ENCODE measurements at places on chromosomes 16 and 17.

GRCh38 chr16:4288148-4288921, 15.5 kb upstream of the TFAP4 start:
- no peak for DNase-seq

GRCh38 chr17:52027620-52028295, 130.8 kb downstream of the CA10 start:
- no peak for DNase-seq

DNA sequence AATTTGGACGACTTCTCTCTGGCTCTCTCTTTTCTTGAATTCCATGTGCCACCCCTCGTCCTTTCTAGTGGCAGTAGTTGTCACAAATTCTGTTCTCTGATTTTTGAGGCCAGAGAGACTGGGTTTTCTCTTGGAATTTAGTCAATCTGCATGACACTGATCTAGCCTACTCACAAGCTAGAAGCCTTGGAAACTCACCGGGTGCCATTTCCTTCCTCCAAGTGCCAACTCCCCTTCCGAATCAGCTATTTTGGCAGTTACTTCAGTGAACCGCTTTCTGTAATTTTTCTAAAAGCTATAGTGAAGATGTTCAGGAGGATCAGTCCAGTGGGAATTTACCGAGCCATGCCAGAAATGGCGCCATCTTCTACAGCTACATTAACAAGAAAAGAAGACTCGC, 228.9 kb downstream of the PMP22 start:
- no peak for DNase-seq

- no peak for DNase-seq
These were observed 18.5 kb downstream of the ZFPM1 start for GRCh38 chr16:88471575-88471974.

- DNase-seq, result no peak
These were observed 472 bp upstream of the NME2 start for GRCh38 chr17:51165680-51166197.

- no peak for DNase-seq
These were observed 1.1 kb downstream of the HSD17B1 start for GRCh38 chr17:42553866-42554249.

- DNase-seq, result no peak
These were observed 1.0 kb upstream of the RHOT1 start for GRCh38 chr17:32141258-32141657.

GRCh38 chr16:81597079-81597658, 152.6 kb downstream of the CMIP start:
- DNase-seq, result no peak

GRCh38 chr17:67594115-67594880, 123.4 kb upstream of the NOL11 start:
- no peak for DNase-seq
